Stimulated activated CD8-positive, alpha-beta memory T cell treated with anti-CD3 and anti-CD28 coated beads, Interleukin-7, amount 100 ng/mL, for 48 hours (primary cell): ENCODE measurements at places on chromosomes 1 and 21.

- DNase-seq, result no peak
These were observed 5.4 kb downstream of the NEK7 start for GRCh38 chr1:198162091-198162767.

- no peak for DNase-seq
These were observed 272.6 kb upstream of the SGIP1 start for GRCh38 chr1:66261364-66261763.

- peak; percentile 36 for DNase-seq
These were observed at the start of gene MOB3C for GRCh38 chr1:46616277-46617107. MOB3C (minus strand) TSS chr1:46616811; CDS start chr1:46613321, 3,490 bp downstream.

GRCh38 chr21:37757606-37758376, 158.5 kb downstream of the KCNJ6 start:
- no peak for DNase-seq

- DNase-seq, result no peak
These were observed 43.7 kb downstream of the C8B start for GRCh38 chr1:56922070-56922469.

GRCh38 chr1:194684636-194685035, 1498.2 kb upstream of the B3GALT2 start:
- DNase-seq, result no peak

GRCh38 chr1:54409156-54410142, 3.3 kb upstream of the SSBP3 start:
- no peak for DNase-seq

- no peak for DNase-seq
These were observed 1.7 kb downstream of the PCSK9 start for GRCh38 chr1:55040933-55041494.

DNA sequence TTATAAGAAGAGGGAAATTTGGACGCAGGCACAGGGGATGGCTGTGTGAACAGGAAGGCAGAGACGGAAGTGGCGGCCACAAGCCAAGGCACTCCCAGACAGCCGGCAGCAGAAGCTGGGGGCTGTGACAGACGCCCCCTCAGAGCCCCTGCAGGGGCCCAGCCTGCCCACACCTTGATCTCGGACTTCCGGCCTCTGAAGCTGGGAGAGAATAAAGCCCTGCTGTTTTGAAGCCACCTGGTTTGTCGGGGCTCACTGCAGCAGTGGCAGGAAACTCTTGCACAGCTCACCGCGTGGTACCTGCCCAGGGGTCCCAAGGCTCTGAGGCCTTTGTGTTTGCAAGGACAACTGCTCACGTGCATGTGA, 13.7 kb downstream of the MEGF6 start:
- no peak for DNase-seq

GRCh38 chr1:175597969-175598765, 145.2 kb downstream of the TNR start:
- DNase-seq, result no peak

DNA sequence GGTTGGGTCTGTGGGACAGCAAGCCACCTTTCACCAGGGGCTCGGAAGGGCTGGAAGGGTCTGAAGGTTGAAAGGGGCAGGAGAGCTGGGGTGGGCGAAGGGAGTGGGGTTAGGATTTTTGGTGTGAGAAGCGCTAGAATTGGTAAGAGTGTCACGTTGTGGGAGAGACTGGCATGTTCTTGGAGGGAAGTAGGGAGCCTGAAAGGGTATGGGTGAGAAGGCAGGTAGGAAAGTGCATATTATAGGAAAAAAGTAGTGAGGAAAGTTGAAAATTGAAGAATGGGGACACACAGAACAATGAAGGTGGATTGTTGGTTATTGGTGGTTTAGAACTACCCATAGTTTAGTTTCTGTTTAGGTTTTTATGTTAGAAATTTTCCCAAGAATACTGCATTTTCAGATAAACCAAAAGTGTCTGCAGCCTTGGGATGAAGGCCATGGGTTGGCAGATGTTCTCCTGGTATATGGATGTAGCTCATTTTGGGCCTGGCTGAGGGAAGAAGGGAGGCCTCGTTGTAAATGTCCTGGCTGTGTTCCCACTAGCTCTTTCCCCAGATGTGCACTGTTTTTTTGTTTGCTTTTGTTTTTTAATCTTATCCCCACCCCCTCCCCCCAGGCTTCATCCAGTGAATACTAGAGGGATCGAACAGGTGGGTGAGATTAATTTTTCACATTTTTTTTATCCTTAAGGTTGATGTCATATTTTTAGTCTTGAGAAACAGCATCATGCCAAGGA, 1.2 kb downstream of the LRRC42 start:
- DNase-seq, result no peak

- DNase-seq, result no peak
These were observed 49.2 kb upstream of the ATP5PO start for GRCh38 chr21:33964706-33965325.

DNA sequence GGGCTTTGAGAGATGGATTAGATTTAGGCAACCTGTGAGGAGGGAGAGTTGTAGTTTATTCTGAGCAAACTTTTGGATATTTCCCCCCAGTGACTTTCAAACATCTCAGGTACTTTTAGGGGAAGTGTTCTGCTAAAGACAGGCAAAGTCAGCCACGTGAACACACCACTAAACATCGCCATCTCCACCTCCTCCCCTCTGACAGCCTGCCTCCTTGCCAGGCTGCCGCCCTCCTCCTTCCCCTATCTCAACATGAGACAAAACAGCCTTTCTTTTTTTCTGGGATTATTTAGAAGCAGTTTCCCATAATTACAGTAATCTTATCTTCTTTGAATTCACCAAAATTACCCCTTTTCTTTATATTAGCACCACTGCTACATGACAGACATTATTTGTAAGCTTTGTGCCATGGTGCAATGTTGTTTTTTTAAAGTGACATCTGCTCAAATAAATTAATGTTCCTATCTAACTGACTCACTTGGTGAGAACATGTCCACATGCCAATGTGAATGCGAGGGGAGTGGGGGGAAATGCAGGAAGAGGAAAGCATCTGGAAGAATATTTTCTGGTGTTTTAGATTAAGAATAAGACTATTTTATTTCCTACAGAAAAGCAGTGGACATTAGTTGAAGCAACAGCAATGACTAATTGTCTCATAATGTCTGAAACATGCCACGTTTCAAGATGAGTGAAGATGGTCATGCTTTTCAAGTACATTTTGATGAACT, 147.8 kb upstream of the ATP1B1 start:
- DNase-seq, result no peak

DNA sequence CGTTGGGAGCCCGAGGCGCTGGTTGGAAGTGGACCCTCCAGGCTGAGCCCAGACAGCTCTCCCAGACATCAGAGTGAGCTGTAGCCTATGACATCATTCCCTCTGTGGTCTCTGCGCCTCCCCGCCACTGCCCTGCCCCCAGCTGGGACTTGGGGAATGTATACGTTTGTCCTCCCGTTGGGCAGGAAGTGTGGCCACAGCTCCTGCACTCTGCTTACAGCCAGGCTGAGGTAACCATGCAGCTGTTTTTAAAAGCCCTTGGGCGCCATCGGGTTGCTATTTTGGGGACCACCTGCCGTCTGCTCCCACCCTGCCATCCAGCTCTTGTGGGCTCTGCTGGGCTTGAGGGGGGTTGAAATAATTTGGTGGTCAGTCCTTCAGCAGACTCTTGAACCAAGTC, 7.8 kb downstream of the VASH2 start:
- no peak for DNase-seq

GRCh38 chr1:234543442-234544086, 64.6 kb upstream of the TARBP1 start:
- DNase-seq, result no peak

- DNase-seq, result no peak
These were observed 1113.9 kb upstream of the B3GALT2 start for GRCh38 chr1:194300340-194300739.

DNA sequence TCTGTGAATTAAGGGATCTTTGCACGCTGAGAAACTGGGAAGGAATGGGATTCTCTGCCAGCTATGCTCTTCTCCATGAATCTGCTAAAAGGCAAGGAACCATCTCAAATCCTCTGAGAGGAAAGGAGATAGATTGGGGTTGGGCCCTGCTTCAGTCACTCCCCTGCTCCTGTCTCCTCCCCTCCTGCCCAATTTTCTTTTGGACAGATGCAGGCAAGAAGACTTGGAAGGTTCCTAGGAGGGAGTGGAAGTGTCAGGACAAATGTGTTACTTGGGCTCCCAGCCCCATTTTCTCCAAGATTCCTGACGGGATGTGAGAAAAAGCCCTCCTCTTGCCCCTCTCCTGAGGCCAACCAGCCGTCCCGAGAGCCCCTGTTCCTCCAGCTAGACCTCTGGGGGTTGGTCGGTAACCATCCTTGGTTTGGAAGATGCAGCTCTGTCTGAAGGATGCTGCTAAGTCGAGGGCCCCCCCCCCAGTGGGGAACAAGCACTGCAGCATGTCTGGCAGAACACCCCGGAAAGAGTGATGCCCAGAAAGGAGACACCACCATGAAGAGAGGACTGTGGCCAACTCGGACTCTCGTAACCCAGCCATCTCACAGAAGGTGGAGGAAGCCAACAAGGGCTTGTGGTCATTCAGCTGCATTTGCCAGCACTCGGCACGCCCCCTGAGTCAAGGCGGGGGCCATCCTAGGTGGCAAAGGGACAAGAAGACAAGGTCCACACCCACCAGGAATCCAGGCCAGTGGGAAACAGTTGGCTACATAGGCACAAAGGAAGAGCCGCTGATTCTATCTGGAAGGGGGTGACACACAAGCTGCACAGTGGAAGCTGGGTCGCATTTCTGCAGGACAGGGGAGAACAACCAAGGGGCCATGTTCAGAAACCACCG, 43.7 kb downstream of the CDK18 start:
- no peak for DNase-seq

GRCh38 chr1:116795482-116795829, 41.2 kb downstream of the CD2 start:
- DNase-seq, result no peak

GRCh38 chr1:58824753-58825389, 41.0 kb upstream of the JUN start:
- DNase-seq, result no peak

DNA sequence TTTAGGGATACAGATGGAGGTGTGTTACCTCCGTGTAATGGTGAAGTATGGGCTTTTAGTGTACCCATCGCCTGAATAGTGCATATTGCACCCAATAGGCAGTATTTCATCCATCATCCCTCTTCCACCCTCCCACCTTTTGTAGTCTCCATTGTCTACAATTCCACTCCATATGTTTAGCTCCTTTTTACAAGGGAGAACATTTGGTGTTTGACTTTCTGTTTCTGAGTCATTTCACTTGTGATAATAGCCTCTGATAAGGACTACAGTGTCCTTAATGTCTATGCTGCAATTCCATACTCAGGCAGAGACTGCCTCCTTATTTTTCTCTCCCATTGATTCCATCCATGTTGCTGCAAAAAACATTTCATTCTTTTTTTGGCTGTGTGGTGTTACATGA, 48.7 kb downstream of the OVGP1 start:
- DNase-seq, result no peak

DNA sequence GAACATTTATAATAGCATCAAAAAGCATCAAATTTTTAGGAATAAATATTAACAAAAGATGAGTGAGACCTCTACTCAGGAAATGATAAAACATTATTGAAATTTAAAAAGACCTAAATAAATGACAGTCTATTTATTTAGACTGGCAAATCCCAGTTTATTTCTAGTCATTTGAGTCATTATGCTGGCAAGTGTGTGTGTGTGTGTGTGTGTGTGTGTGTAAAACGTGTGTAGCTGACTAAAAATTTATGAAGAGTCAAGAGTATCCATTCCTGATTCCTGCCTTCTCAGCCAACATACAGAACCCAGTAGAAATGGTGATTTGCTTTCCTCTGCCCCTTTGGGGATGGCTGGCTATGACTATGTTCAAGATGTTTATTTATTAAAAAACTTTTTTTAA, 46.2 kb downstream of the OSBPL9 start:
- no peak for DNase-seq

GRCh38 chr1:204896023-204896422, 25.4 kb downstream of the NFASC start:
- DNase-seq, result no peak

DNA sequence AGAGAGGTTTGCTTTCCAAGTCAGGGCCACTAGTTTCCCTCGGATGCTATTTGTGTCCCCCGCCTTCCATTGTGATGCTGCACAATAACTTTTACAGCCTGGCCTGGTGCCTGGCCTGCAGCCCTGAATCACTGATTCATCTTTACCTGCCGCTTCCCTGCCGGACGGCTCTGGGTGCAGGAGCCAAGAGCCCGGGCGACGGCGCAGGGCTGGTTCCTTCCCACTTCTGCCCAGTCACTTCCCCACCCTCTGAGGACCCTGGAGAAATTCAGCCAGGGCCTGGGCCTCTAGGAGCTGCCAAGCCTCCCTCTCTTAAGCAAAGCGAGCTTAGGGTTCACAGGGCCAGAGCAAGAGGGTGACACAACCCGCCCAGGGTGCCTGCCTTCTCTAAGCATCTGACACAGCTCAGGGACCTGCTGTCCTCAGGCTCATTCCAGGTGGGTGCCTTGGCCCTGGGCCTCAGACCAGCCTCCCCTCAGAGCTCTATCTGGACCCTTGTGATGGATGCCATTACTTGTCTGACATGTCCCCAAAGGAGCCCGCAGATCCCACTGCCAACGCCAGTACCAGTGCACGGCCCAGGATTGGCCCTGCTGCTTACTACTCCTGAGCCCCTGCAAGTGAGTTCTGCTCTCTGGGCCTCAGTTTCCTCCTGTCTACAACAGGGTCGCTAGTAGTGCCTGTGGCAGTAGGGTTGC, 381.0 kb upstream of the VAMP3 start:
- DNase-seq, result no peak

DNA sequence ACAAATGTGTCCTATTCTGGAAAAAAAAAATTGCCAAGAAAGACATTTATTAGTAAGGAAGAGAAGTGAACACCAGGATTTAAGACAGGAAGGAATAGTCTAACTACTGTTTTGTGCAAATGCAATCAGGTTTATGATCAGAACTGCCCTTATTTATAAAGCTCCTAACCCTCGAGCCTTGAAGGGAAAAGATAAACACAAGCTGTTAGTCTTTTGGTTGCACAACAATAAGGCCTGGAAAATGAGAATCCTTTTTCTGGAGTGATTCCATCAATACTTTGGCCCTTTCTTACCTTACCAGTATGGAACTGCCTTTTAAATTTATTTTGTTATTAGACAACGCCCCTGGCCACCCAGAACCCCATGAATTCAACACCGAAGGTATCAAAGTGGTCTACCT, 52.9 kb downstream of the SNRPE start:
- DNase-seq, result no peak

GRCh38 chr1:30253807-30254440, 469.5 kb downstream of the MATN1 start:
- no peak for DNase-seq

GRCh38 chr1:159188375-159188788, 16.3 kb upstream of the ACKR1 start:
- no peak for DNase-seq

- no peak for DNase-seq
These were observed 28.1 kb downstream of the PLXNA2 start for GRCh38 chr1:208216062-208216461.

DNA sequence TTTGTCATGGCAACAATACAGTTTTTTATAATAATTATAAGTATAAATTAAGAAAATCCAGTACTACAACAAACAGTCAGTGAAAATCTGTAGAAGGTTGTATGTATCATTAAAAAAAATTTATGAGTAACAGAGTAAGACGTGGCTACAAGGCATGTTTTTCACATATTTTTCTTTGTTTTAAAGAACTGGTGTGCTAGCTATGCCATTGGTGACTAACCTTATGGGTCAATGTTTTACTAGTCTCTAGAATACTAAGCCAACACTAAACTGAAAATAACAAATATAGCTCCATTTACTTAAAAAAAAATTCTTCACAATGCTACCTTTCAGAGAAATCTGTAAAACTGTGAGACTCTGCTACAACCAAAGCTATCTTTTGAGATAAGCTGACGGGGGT, 261.5 kb downstream of the ADGRL2 start:
- no peak for DNase-seq
